ENCODE measurements at places on chromosomes 5 and 9.
A peak's percentile ranks its signal among the peaks of the same experiment; 100 is the strongest.

- no peak for DNase-seq
Observed at GRCh38 chr5:137545956-137546355, 46.8 kb upstream of the SPOCK1 start.

GRCh38 chr9:6887051-6887450, 129.3 kb downstream of the KDM4C start:
- DNase-seq = no peak

- DNase-seq = peak; percentile 82
Observed at GRCh38 chr9:15837079-15837679, 284.3 kb downstream of the CCDC171 start.

DNA sequence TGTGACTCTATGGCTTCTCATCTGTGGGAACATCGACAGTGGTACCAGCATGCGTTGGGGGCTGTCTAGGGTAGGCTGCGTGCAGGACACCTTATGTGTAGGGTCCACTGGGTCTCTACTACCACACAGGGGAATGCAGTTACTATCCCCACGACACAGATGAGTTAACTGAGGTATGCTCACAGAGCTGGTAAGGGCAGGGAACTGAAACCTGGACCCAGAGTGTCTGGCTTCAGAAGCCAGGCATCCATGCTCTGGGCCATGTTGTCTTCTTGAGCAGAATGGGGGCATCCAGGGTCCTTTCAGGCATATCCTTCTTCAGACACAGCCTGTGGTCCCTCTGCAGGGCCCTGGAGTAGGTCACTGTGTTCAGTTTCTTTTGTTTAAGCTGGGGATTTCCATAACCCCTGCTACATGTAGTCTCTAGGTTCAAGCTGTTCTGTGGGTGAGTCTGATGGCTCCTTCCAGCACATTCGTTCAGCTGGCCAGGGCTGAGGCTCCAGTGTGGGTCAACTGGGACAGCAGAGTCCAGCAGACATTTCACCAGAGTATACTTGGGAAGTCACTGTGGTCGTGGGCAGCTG, 148.8 kb downstream of the GADD45G start:
- DNase-seq = no peak

- DNase-seq = no peak
Observed at GRCh38 chr5:14213813-14214585, 70.9 kb downstream of the TRIO start.

DNA sequence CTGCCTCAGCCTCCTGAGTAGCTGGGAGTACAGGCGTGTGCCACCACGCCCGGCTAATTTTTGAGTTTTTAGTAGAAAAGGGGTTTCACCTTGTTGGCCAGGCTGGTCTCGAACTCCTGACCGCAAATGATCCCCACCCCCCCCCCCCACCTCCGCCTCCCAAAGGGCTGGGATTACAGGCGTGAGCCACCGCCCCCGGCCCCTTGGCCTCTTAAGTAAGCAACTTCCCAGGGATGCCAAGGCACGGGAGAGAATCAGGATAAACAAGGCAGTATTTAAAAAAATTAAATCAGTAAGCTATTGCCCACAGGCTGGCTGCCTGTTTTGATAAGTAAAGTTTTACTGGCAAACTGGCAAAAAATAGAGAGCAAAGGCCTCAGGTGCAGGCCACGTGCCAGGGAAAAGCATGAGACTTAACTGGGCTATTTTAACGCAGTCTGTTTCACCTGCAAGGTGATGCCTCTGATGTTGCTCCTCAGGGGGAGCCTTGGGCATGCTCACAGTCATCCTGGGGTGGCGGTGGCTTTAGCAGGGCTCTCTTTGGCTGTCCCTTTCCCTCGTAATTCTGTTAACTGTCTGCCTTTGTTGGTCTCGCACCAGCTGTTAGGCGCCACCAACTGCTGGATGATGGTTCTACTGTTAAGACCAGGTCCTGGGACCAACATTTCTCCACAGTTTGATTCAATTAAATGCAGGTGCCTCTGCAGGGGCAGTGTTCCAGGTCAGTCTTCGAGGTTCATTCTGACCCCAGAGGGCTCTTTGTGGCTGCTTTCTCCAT, 19.4 kb upstream of the RNF130 start:
- no peak for DNase-seq

- DNase-seq = peak; percentile 83
Observed at GRCh38 chr5:159208514-159209437, 577 bp downstream of the RNF145 start.

DNA sequence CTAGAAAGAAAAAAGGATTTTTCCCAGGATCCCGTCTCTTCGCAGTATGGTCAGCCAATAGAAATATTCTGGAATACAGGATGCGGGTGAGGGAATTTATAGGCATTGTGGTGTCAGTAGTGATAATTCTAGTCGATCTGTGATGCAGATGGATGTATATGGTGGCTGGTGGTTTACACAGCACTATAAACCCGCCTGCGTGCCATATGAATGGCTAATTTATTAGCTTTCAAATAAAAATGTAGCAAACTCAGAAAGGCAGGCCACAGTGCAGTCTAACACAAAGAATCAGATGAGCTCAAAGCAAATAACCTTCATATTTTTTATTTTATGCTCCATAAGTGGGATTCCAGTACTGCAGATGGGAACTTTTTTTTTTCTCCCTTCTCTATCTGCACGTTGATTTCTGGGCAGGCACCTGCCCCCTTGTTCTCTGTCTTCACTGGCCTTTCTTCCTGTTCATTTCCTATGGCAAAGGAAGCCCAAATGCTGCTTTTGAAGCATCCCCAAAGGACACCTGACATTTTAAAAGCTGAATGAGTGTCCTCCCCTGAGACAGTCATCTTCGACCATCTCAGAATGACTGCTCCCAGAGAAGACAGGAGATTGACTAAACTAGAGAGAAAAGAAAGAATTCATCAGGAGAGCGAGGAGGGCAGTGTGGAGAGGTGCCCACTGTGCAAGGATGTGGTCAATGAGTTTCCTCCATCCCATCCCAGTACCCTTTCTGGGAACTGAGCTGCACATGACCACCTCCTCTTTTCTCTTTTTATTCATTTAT, 52.1 kb downstream of the SEMA6A start:
- no peak for DNase-seq

DNA sequence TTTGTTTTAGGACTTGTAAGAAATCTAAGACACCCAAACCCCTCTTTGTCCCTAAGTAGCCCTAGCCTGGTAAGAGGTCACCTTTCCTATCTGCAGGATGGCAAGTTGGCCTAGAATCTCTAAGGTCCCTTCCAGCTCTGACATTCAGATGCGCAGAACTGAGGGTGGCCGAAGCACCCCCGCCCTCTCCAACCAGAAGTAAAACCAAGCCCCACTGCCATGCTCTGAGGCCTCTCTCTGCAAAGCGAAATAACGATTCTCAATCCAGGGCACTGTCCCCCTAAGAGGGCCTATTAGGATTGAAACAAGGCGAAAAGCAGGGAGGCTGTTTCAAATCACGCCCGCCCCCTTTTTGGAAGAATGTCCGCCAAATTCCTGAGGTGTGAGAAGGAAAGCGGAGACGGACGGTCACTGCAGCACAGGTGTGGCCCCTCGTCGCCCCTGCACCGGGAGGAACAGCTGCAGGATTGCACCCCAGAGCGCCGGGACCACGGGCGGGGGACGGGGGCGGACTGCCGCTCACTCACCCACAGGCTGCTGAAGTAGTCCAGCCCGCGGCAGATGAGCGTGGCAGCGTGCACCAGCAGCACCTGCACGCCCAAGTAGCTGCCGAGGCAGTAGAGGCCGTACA, 824 bp downstream of the TMEM245 start:
- peak; percentile 38 for DNase-seq

- no peak for DNase-seq
Observed at GRCh38 chr5:61623401-61624069, 291.5 kb downstream of the ZSWIM6 start.

DNA sequence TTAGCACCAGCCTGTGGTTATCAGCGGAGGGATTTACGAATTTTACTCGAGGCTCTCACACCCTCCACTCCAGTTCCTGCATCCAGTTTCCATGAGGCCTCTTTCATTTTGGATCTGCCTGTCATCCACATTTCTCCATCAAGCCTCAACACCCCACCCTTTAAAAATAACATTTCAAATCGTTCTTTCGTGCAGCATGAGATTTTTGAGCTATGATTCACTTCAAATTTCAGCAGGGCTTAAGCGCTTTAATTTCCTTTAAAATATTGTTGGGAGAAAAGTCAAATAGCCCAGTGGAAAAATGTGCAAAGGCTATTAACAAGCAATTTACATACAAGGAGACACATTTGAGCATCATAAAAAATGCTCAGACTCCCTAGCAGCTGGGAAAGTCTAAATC, 103.2 kb downstream of the MSX2 start:
- no peak for DNase-seq

- DNase-seq = peak; percentile 59
Observed at GRCh38 chr9:134502266-134502791, 139.3 kb upstream of the COL5A1 start.

DNA sequence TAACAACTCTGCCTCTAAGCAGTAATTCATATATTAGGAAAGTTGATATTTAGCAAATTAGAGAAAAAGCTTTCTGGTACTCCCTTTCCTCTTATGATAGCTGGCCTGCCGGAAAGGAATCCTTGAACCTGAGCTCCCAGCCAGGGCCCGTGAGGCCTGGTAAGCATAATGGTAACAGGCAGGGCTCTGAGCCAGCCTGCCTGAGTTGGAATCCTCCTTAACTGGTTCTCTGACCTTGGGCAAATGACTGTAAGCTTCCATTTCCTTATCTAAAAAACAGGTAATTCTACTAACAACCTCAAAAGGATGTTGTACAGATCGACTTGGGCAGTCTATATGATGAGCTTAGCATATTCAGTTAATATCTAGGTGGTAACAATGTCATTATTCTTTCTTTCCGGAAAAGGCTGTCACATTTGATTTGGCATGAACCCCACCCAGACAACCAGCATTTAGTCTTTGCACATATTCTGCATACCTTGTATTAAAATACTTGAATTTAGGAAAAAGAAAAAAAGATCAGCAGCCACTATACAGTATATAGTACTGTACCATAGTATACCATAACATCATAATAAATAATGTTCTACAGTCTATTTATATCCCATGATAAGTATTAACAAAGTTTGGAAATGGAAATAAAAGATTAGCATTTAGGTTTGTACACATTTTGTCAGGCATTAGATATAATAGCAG, 55.7 kb upstream of the MAP3K1 start:
- peak; percentile 42 for DNase-seq

- no peak for DNase-seq
Observed at GRCh38 chr5:36300191-36300926, 1.3 kb downstream of the RANBP3L start.

DNA sequence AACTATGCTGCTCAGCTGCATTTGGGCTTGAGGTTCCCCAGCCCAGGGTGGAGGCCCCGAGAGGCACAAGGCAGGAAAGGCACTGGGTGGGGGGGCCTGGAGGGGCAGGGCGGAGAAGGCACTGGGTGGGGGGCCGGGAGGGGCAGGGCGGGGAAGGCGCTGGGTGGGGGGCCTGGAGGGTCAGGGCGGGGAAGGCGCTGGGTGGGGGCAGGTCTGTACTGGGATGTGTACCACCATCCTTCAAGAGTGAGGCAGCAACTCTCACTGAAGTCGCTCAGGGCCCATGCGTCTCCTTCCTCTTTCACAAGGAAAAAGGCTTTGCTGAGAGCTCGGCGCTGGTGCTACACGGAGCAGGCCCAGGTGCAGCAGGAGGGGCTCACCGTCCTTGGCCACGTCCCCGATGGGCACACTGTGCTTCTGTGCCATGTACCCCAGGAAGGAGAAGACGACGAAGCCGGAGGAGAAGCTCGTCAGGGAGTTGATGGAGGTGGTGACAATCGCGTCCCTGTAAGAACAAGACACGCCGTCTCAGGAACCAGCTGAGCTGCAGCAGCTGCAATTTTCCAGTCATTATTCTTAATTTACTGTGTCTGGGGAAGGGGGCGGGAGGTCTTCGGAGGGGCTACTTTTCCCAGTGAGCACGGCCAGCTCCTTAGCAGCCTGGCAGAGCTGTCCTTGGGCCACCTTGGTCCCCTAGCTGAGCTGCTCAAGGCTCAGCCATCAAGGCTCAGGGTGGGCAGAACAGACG, 30.8 kb downstream of the SLC6A3 start:
- no peak for DNase-seq

- no peak for DNase-seq
Observed at GRCh38 chr5:104347119-104347708, 784.6 kb upstream of the NUDT12 start.

- peak; percentile 44 for DNase-seq
Observed at GRCh38 chr5:147098233-147098790, 136.5 kb upstream of the STK32A start.

DNA sequence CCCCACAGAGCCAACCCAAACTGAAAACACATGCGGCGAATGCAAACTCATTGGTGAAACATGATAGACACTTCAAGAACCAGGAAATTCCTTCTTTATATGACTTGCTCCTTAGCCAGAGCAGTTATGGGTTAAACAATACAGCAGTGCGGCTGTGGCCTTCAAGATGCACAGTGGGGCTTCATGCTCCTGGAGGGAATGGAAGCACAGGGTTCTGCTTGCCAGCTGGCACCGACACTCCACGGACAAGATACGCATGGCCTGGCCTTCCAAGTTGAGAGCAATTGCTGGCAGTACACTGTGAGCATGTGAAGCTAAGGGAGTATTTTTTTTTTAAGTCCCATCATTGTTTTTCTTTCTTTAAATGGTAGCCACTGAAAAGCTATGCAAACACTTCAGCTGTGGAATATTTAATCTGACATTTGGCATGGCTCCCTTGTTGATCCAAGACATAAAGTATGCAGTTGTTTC, 451.6 kb upstream of the CD180 start:
- no peak for DNase-seq

GRCh38 chr9:69677931-69678330, 5.8 kb upstream of the APBA1 start:
- DNase-seq = no peak

GRCh38 chr9:87266697-87267096, 231.0 kb upstream of the DAPK1 start:
- no peak for DNase-seq

DNA sequence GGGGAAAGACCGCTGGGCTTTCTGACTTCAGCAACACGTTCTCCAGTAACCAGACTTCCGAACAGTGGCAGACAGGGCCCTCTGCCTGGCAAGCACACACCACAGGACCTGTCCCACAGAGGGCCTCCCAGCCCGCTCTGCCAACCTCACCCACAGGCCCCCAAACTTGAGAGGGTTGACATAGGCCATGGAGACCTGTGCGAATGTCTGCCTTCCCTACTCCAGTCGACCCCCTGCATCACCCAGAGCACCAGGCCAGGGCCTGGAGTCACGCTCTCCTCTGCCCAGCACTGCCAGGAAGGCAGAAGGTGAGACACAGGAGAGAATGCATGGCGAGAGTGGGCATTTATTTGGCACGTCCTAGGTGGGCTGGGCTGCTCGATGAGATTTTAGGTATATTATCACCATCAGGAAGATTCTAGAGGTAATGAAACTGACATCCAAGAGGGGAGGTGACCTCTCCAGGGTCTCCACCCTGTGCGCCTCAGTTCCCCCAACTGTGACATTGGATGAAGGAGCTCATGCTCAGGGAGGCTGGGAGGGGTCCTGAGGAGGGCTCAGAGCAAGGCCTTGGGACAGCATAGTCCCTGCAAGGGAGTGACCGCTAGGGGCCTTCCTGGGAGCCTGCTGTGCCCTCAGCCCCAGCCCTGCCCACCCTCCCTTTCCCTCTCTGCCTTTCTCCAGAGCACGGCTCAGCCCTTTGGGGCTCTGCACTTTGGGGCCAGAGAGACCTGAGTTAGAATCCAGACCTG, 54.9 kb downstream of the DUSP1 start:
- peak; percentile 37 for DNase-seq

GRCh38 chr9:124210697-124211096, 47.1 kb upstream of the NEK6 start:
- no peak for DNase-seq
